NCI-H187 treated with DMSO at 0.1 percent for 48 hours (cell line): ENCODE measurements at places on chromosomes 16 and 17.

DNA sequence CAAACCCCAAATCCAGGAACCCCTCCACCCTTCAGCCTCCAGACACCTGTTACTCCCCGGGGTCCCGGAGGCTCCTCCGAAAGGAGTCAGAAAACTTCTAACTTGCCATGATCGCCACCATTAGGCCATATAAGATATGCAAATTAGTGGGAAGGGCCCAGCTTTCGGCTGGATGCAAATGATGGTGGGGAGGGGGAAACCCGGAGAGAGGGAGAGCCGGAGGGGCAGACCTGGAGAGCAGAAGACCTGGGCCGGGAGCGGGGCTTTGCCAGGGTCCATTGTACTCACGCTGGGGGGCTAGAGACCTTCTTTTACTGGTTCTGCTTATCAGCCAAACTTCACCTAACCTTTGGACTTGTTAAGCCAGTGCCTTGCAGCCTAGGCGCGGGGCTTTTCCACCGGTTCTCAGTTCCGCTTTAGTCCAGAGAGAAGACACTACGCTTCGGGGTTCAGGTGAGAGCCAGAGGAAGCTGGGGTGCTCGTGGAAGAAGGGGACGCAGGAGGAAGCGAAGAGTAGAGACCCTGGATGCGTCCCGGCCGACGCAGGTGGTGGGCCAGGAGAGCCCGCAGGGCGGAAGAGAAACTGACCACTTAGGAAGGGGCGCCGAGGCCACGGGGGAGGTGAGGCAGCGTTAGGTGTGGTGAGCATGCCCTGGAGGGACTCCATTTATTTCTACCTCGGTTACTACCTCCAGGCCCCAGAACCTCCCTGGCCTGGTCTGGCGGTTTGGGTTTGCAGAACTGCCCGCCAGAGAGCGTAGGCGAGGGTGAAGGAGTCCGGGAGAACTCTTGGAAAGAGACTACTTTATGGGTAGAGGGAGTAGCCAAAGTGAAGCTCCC, at the start of gene HNF1B:
TSS of gene HNF1B (minus strand) at position 99 of the 840 bp plus-strand sequence. CDS start 175 bp downstream, outside the sequence.
- no peak for DNase-seq

DNA sequence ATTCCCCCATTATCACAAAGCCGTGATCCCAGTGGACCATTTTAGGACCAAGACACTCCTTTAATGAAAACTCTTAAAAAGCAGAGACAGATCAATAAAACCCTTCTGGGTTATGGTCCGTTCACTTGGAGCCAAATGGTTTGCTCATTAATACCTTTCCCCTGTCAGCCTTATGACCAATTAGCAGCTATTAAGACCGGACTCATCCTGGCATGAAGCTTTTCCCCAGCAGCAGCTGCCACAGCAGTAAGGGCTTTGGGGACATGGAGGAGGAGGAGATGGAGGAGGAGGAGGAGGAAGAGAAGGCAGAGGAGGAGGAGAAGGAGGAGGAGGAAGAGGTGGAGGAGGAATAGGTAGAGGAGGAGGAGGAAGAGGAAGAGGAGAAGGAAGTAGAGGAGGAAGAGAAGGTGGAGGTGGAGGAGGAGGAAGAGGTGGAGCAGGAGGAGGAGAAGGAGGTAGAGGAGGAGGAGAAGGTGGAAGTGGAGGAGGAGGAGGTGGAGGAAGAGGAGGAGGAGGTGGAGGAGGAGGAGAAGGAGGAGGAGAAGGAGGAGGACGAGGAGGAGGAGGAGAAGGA, 50.1 kb upstream of the IRX3 start:
- no peak for DNase-seq

DNA sequence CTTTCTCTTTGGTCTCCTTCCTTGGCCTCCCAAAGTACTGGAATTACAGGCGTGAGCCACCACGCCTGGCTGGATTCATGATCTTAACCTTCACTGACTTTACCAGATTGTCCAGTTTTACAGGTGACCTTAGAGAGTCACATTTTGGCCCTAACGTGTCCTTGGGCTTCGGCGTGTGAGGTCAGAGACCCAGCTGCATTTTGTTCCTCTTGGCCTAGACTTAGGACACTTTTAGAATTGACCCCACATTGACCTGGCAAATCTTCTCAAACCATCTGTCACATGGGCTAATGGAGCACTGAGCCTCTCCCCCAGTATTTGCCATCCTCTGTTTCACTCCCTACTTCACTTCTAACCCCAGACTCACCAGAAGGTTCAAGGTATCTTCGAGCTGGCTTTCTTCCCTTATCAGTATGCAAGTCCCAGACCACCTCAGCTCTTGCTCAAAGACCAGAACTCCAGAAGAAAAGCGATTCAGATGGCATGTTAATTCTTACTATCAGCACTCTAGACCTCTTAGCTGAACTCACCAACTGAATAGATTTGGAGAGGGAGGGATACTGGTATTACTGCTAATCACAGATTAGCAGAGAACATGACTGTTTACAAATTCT, 1.7 kb upstream of the CYTH1 start:
- no peak for DNase-seq

DNA sequence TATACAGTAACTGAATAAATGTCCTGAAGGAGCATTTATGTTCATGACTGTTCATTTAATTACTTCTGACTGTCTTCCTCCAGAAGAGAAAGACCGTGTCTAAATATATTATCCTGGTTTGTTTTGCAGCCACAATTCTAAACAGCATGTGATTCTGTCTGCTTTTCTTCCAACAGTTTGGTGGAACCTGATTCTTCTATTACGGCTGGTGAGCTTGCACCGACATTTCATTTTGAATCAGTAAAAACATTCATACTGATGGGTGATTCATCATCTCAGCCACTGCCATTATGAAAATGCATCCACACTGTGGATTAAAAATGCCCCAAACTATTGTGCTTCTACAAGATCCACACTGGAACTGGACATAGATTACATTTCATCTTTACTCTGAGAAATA, 16.9 kb downstream of the KNOP1 start:
- no peak for DNase-seq

DNA sequence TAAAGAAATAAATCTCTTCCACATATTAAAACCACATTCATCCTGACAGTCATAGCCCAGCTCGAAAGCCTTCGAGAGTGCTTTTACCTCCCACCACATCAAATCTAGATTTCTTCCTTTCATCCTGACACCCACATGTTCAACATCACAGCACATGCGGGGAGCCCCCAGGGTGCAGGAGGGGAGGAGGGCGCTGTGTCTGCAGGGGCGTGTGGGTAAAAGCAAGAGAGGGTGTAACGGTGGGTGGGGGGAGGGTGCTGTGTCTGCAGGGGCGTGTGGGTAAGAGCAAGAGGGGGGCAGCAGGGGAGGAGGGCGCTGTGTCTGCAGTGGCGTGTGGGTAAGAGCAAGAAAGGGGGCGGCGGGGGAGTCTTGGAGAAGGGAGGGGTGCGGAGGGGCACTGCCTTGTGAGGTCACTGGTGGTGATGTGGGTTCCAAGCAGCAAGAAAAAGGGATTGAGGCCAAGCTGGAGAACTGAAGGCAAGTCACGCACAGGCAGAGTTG, 34.7 kb downstream of the ADCY9 start:
- DNase-seq: no peak

GRCh38 chr17:72462407-72462806, 341.6 kb downstream of the SOX9 start:
- no peak for DNase-seq

DNA sequence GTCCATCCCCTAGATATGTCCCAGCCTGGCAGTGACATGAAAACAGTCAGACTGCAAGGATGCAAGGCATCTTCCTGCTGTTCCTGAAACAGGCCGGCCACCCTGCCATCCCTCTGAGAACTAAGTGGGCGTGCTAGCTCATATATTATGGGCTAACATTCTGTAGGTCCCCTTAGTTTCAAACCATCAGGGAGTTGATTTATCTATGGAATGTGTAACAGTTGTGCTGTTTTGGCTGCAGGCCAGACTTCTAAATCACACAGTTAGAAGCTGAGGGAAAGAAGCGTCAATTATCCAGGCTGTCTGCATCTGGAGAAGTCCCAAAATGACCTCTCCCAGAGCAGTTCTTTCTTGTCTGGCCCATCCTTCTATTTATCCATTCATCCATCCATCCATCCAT, 102.7 kb upstream of the DNAH9 start:
- DNase-seq: no peak

GRCh38 chr17:48631693-48632578, 5.8 kb upstream of the HOXB9 start:
- no peak for DNase-seq

DNA sequence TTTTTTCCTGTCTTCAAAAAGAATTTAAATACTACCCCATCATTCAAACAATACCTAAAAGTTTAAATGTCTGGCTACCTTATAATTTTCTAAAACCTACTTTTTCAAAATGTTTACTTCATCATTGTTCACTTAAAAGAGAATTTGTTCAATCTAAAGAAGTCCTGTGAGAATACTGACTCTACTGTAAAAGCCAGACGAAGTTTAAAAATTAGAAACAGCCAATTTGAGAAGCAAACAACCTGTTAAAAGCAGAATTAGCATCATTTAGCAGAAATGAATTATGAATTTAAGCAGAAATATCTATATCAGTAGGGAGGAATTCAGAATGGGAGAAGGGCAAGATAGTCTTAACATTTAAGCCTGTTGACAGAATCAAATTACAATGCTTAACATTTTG, 2.1 kb downstream of the SKA2 start:
- no peak for DNase-seq

GRCh38 chr17:81440051-81440471, 44.8 kb downstream of the BAHCC1 start:
- no peak for DNase-seq

DNA sequence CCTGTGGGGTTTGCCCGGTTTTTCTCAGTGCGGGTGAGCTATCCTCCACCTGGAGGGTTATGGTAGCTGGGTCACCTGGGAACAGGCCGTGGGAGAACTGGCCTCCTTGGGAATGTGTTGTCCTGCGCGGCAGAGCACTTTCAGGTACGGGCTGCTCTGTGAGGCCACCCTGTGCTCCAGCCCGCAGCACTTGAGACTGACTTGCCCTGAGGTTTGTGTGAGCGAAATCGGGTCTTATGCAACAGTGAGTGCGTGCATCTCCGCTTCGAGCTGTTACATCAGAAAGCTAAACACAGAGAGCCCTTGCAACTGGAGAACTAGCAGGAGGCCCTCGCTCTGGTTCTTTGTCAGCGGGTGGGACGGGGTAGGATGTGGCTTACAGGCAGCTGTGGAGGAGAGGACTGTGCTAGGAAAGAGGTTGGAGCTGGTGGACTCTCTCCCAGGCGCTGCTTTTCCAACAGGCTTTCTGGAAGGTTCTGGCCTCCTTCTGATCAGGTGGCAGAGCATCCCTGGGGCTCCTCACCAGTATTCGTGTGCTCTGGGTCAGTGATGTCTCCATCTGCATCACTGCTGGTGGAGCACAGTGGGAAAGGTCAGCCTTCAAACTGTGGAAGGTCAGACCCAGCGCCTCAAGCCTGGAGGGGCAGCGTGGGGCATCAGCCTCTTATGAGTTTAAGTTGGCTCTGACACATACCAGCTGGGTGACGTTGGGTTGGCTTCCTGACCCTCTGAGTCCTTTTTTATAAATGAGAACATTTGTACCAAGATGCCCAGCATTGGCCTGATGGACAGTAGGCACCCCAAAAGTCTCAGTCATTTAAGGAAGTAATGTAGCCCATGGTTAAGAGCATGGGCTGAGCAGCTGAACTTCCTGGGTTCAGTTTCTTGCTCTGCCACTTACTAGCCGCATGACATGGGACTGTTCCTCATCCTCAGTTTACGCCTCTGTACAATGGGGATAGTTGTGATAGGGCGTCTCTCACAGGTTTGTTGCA, 76.3 kb downstream of the KSR1 start:
- DNase-seq: no peak

- no peak for DNase-seq
Measured at GRCh38 chr17:68731465-68731864, 130.3 kb upstream of the FAM20A start.

DNA sequence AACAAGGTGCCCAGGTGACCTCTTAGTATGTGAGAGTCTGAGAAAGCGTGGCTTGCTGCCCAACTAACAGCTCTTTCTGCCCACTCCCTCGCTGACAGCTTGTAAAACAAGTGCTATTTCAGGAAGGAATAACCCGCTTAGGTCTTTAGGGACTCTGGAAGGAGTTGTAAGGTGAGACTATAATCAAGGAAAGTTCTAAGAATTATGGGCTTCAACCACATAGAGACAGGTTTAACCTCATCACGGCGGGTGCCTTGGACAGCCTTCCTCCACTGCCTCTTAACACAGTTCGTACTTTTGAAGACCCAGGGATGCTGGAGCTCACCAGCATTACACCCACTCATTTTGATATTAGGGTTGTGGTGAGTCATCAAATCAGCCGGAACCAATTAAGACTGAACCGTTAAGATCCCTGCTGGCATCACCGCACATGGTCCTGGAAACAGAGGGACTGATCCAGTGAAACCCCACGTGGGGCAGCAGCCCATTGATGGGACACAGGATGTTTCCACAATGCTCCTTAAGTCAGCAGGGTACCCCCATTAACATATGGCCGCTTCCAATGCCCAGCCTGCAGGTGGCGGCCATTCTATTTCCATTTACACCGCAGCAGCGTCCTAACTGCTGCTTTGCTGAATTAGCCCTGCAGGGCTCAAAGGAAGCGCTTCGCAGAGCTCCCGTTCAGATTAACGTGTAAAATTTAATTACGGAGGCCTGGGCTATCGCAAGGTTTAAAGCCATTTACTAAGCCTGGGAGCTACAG, 176.6 kb upstream of the SDK2 start:
- DNase-seq: no peak

- no peak for DNase-seq
Measured at GRCh38 chr16:16850274-16850673, 471.3 kb downstream of the NPIPA7 start.

- DNase-seq: no peak
Measured at GRCh38 chr16:29664091-29664921, 1.3 kb downstream of the SPN start.

DNA sequence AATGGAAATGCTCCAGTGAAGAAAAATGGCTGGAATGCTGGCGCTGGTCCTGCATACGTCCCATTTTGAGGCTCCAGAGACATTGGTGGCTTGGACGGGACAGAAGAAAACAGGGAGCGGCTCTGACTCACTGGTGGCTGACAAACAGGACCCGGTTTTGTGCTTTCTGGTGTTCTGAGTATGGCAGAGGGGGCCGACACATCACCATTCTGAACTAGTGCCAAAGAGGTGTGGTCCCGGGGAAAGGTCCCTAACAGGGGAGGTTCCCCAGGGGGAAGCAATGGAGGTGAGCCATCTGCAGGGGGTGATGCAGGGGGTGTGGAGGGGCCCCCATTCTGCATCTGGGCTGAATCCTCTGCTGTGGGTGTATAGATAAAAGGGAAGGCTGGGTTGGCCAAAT, 8.3 kb downstream of the ANKRD40 start:
- no peak for DNase-seq

DNA sequence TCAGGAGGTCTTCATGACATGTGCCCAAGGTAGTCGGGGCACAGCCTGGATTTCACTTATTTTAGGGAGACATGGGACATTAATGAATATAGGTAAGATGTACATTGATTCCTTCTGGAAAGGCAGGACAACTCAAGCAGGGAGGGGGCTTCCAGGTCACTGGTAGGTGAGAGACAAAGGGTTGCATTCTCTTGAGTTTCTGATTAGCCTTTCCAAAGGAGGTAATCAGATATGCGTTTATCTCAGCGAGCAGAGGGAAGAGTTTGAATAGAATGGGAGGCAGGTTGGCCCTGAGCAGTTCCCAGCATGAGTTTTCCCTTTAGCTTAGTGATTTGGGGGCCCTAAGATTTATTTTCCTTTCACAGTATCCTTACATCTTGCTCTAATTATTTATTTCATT, 443.8 kb upstream of the EEF2KMT start:
- no peak for DNase-seq

GRCh38 chr17:58020401-58020800, 13.4 kb upstream of the SRSF1 start:
- DNase-seq: no peak
